ENCODE measurements at places on chromosomes 12 and 14. TPM values are rescaled to one million over a fixed set of nuclear protein-coding genes. Genes with fewer than 3 reads are reported as not detected.
A peak's percentile ranks its signal among the peaks of the same experiment; 100 is the strongest.

PTGER2 gene
- total RNA-seq: 4.3 TPM

BCL2L2 gene
- 26.2 TPM for total RNA-seq

RPS6KL1 gene
- total RNA-seq: 9.1 TPM

PEX5 gene
- 35.4 TPM for total RNA-seq

GRCh38 chr12:26378711-26379110 lies 183.3 kb downstream of the SSPN start:
- no peak overlapping the region for H3K4me3 ChIP-seq
- peak; percentile 40 for DNase-seq
- no peak overlapping the region for H3K27ac ChIP-seq

- H3K27me3 ChIP-seq: no peaks in the 10 kb centered on the region
- DNase-seq: no peak
- H3K4me3 ChIP-seq: no peak overlapping the region
- no peak overlapping the region for H3K27ac ChIP-seq
- no peaks in the 10 kb centered on the region for H3K4me1 ChIP-seq
- H3K36me3 ChIP-seq: no peaks in the 10 kb centered on the region
Observed at GRCh38 chr14:55553791-55554190, 26.2 kb upstream of the KTN1 start.

GRCh38 chr14:62796431-62796830 lies 248.8 kb downstream of the KCNH5 start:
- no peak overlapping the region for H3K4me3 ChIP-seq
- H3K27ac ChIP-seq: no peak overlapping the region
- no peaks in the 10 kb centered on the region for H3K4me1 ChIP-seq
- no peaks in the 10 kb centered on the region for H3K27me3 ChIP-seq
- DNase-seq: no peak
- no peaks in the 10 kb centered on the region for H3K36me3 ChIP-seq

DNA sequence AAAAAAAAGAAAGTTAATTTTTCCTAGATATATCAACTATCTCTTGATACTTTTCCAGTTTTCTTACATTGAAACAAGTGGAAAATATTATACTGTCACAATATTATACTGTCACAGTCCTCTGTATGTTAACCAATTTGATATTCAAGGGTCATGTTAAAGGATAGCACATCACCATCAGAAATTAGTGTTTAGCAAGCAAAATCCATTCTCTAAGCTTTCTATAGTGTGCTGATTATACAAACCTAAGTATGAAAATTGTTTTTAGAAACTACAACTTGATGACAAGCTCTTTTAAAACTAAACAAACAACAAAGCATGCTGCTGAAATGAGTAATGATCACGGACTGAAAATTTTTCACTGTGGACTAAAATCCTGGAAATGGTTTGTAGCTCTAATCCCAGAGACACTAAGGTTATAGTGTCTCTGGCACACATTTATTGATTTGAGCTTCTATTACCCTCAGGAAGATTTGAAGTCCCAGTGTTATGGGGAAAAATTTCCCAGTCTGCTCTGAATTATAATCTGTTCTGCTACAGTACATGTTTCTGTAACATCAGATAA lies 9.7 kb downstream of the SPTSSA start:
- no peaks in the 10 kb centered on the region for H3K27me3 ChIP-seq
- no peak for DNase-seq
- H3K36me3 ChIP-seq: no peaks in the 10 kb centered on the region
- no peak overlapping the region for H3K4me3 ChIP-seq

DNA sequence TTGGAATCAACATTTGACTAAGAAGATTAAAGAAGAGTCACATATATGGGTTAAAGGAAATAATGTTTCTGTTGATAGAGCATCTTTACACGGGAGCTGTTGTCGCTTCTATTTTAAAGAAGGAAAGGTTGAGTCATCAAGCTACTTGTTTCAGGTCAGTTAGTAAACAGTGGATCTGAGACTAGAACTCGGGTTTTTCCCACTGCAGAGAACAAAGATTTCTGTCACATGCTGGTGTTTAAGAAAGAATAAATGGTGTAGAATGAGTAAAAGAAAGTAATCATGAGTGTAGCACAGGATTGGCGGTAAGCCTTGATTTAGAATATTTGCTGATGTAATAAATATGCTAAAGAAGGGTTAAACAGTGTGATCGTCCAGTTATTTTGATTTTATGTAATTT lies 455.5 kb downstream of the AEBP2 start:
- no peaks in the 10 kb centered on the region for H3K36me3 ChIP-seq
- H3K27me3 ChIP-seq: no peaks in the 10 kb centered on the region
- DNase-seq: no peak
- no peak overlapping the region for H3K27ac ChIP-seq

- H3K36me3 ChIP-seq: no peaks in the 10 kb centered on the region
- no peak overlapping the region for H3K4me3 ChIP-seq
- no peak for DNase-seq
- H3K27ac ChIP-seq: no peak overlapping the region
- no peaks in the 10 kb centered on the region for H3K27me3 ChIP-seq
- H3K4me1 ChIP-seq: no peaks in the 10 kb centered on the region
Observed at GRCh38 chr12:128652136-128652751, 171.5 kb downstream of the SLC15A4 start.

DNA sequence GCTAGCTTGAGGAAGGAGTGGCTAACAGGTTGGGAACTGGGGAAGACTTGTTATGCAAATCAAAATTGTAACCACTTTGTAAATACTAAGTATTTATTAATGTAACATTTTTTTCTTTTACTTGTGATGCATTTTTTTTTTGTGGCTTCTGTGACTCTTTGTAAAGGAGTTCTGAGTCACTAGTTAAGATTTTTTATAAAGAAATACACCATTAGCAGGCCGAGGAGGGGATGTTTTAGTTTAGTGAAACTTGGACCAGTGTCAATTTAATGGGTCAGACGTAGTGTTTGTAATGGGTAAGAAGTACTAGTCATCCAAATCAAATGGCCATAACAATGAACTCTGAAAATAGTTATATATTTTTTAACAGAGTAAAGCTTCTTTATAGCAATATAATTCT lies 43.1 kb downstream of the AKAP6 start:
- no peaks in the 10 kb centered on the region for H3K36me3 ChIP-seq
- no peaks in the 10 kb centered on the region for H3K27me3 ChIP-seq
- no peak for DNase-seq
- H3K27ac ChIP-seq: no peak overlapping the region

DNA sequence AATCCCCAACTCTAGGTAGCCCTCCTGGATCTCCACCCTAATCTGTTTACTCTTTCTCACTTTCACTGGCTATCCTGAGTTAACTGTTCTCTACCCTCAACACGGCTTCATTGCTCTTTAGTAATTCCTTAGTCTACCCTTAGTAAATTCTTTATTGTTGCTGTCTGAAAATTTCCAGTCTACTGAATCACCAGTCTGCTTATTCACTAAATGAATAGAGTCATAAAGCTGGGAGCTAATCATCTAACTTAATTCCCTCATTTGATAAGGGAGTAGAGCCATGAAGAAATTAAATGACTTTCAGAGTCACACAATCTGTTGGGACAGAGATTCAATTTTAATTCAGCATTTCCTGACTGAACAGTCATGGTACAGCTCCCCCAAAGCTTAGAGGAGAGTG lies 36.5 kb downstream of the YEATS4 start:
- H3K27me3 ChIP-seq: no peaks in the 10 kb centered on the region
- H3K36me3 ChIP-seq: no peaks in the 10 kb centered on the region
- H3K27ac ChIP-seq: no peak overlapping the region
- DNase-seq: no peak
- H3K4me1 ChIP-seq: no peaks in the 10 kb centered on the region

GRCh38 chr14:30882431-30882830 lies 8.1 kb downstream of the COCH start:
- no peaks in the 10 kb centered on the region for H3K27me3 ChIP-seq
- no peaks in the 10 kb centered on the region for H3K36me3 ChIP-seq
- H3K4me1 ChIP-seq: no peaks in the 10 kb centered on the region
